ENCODE measurements at places on chromosomes 6 and 20. TPM values are rescaled to one million over a fixed set of nuclear protein-coding genes. Genes with fewer than 3 reads are reported as not detected.

SNRNP48 gene
- 15.5 TPM for total RNA-seq

DNA sequence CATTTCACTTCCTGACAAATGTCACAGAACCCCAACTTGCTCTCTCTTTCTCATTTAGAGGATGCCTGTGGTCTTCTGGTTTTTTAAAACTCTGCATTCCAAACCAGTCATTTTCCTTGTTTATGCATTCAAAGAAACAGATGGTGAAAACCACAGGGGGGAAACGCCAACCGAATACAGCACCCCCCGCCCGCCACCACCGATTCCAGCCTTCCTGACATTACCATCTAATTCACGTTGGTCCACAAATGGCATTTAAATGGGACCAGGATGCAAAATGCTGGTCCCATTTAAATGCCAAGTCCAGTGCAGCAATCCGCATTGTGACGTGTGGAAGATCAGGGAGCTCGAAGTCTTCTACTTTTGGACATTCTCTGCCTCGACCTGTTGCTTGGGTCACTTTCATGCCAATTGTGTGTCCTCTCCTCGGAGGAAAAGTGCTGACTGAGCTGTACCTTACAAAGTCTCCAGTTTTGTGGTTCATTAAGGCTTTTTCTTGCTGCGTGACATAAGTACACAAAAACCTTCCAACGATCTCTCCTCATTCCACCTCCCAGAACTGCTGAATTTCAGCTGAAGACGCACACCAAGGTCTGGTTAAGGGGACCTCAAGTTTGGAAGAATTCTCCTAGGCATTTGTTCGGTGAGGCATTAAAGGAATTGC is 35.8 kb downstream of the NEDD9 start:
- DNase-seq: peak; percentile 63

- no peak for DNase-seq
Observed at GRCh38 chr20:1627200-1627550, 7.4 kb upstream of the SIRPB1 start.

DNA sequence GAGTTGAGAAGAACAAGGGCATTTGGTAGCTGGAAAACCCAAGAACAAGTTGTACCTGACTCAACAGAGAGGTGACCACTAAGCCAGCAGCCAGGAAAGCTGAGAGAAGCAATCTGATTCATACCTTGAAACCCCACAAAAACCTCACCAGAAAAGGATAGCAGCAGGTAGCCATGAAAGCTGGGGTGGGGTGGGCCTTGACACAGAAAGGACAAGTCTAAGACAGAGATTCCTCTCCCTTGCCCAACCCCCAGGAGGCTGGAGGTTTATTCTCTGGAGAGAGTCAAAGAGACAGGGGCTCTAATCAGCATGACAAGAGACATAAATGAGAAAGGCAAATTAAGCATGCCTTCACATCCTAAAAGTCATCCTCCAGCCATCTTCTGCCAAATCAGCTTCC is 151.7 kb upstream of the DST start:
- no peak for DNase-seq

GRCh38 chr20:45892049-45892825 is 1.1 kb downstream of the CTSA start:
- DNase-seq: no peak

DNA sequence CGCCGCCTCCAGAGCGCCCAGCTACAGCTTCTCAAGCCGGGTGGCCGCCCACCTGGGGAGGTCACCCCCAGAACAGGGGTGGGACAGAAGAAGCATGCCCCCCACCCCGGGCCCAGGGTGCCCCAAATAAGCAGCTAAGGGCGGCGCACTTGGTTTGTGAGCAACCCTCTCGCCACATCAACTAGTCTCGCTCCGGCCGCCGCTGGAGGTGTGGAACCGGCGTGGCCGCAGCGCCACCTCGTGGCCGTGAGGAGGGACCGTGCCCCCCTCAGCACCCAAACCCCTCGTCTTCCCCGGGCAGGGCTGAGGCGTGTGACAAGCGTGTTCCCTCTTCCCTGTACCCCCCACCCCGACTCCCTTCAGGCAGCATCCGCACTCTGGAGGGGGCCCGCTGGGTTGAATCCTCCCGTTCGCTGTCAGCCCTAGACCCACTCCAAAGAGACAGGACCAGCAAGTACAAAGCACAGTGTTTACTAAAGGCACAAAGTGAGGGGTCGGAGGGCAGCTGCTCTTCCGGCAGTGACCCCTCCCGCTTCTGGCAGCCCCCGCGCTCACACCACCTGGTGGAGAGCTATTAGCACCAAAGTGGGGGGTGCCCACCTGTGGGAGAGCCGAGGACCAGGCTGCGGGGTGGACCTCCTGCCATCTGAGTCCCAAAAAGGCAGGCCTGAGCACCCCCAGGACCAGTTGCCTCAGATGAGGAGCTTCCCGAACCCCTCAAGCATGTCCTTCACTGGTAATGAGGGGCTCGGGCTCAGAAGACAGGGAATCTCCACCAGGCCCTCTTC is 45.4 kb downstream of the MDFI start:
- DNase-seq: peak; percentile 86

DNA sequence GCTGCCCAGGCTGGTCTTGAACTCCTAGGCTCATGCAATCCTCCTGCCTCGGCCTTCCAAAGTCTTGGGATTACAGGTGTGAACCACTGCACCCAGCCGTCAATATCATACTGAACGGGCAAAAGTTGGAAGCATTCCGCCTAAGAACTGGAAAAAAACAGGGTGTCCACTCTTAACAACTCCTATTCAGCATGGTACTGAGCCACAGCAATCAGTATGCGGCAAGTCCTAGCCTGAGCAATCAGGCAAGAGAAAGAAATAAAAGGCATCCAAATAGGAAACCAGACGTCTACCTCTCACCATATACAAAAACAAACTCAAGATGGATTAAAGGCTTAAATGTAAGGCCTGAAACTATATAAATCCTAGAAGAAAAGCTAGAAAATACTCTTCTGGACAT is 83.1 kb downstream of the FKBP5 start:
- no peak for DNase-seq

All from Daoy (cell line).